ENCODE measurements at places on chromosomes 4 and X.

DNA sequence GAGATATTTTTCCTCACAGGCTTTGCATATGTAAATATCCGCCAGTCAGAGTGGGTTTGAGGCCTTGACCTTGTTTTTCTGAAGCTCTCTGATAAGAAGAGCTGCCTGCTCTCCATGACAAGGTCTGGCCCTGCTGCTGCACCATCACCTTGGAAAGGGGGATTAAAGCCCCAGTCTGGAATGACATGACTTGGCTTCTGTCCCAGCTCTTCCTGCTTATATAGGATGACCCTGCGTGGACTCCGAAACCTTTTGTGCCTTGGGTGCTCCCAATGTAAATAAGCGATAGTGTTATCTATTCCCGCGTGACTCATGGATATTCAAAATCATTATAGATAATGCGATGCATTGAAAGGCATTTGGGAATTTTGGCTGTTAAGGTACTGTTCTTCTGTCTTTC lies 139.3 kb downstream of the BMPR1B start:
- no peak for DNase-seq

DNA sequence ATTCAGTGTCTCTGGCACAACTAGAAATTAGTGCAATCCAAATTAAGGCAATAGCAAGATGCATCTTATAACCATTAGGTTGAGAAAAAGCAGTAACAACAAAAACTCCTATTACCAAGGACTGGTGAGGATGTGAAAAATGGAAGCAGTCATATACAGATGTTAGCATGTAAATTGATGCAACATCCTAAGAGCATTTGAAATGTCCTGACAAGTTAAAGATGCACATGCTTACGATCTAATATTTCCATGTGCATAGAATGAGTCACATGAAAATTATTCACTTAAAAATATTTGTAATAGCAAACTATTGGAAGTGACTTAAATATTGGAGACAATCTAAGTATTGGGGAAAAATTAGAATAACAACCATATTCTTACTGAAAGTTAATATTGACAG lies 163.0 kb downstream of the FAM13A start:
- no peak for DNase-seq

DNA sequence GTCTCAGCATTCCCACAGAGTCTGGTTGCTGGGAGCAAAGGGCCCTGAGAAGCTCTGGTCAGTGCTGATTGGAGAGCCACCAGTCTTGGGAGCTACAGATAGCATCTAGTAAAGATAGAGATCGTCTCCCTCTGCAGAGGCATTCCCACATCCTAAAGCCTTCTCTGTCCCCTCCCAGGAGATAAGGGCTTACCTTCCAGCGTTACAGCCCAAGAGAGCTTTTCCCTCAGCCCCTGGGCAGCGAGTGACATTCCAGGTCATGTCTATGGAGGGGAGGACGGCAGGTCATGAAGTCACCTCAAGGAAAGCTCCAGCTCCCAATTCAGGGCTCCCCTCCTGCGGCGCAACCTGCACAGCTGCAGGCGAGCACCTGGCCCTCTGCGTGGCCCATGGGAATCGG lies 29.9 kb downstream of the CLDN34 start:
- DNase-seq = no peak

DNA sequence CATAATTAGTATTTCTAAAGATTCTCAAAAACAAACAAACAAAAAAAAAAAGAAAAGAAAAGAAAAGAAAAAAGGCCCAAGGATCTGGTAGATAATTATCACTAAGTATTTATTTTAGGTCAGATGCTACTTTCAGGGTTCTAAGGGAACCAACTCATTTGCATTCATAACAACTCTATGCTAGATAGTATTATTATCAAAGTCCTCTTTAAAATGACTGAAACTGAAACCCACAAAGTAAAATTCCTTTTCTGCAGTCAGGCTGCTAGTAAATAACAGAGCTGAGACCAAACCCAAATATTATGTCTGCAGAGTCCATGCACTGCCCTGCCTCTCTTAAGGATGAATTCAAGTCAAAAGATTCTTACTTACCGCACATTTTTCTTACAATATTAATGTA lies 38.3 kb upstream of the MAPK10 start:
- DNase-seq = no peak

DNA sequence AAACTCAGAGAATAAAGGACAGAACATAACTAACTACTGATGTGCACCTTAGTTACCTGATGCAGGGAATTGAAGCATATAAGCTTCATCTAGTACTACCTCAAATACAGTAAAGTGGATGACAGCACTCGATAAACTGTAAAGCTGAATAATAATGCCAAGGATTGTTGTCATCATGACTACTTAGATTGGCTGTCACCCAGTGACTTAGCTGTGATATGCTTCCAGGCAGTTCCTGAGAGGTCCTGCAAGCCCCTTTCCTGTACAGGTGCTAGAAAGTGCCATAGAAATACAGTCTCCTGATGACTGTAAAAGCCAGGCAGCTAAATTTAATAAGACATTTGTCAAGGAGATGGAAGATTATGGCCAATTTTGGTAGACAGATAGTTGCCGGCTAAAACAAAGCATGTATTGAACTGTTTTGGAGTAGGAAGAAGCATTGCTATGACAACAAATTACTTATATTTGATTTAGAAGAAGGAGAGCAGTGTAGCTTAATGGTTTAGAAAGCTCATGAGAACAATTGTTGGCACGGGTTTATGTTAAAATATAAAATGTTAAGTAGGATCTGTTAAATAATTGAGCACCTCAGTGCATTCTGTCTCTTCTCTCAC lies 29.7 kb downstream of the TMEM164 start:
- no peak for DNase-seq

GRCh38 chr4:147138171-147138570 lies 192.5 kb upstream of the TTC29 start:
- DNase-seq = no peak

- DNase-seq = no peak
Measured at GRCh38 chrX:7318241-7318640, 170.3 kb upstream of the PUDP start.

- DNase-seq = no peak
Measured at GRCh38 chrX:72062916-72063315, 68.8 kb downstream of the RTL5 start.

GRCh38 chrX:122475306-122475705 lies 708.8 kb upstream of the GRIA3 start:
- DNase-seq = no peak

- DNase-seq = no peak
Measured at GRCh38 chr4:148814030-148814429, 371.8 kb upstream of the NR3C2 start.

DNA sequence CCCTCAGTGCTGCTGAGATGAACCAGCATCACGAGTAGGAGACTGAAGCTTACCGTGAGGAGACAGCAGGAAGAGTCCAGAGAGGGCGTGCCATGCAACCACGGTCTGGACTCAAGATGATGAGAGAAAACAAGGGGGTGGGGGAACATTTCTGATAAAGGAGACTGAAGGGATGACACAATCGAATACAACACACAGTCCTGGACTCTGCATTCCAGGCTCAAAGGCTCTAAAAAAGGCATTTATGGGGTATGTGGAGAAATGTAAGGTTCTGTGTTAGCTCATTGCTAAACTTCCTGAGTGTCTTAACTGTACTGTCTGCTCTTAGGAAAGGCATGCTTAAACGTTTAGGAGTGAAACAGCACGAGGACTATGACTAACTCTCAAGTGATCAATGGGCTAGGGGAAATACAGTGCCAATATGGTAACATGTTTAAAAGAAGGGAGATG lies 20.6 kb upstream of the IRAK1 start:
- peak; percentile 80 for DNase-seq

DNA sequence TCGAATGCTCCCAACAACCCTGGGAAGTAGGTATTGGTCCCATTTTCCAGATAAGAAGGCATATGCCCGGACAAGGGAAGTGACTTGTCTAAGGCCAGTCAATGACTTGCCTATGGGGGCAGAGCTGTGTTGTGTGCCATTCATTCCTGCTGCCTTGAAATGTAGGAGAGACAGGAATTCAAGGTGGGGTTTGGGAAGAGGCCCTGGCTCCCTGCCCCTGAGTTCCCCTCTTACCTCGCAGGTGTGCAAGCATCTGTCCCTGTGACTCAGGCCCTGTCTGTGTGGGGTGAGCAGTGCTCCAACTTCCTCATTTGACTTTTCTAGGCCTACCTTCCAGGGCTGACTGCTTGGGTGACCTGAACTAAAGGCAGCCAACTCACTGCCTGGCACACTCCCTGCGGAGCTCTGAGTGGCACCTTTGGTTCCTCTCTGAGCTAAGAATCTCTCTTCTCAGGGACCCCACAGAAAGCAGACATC lies 5.1 kb downstream of the EFNB1 start:
- no peak for DNase-seq

GRCh38 chr4:68271851-68272357 lies 26.4 kb upstream of the TMPRSS11B start:
- peak; percentile 19 for DNase-seq

DNA sequence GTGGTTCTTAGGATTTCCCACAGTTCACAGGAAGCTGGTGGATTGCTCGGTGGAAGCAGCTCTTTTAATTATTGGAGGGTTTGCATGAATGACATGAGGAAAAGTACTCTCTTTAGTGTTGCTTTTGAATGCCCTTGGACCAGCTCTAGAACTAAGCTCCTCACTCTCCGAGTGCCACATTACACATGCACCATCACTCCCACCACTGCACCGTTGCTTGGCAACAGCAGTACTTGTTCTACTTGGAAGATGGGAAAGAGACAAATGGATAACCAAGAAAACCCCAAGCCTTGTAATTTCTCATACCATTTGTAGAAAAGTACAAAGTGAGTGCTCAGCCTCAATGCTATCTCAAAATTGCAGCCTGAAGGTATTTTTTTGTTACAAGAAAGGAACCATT lies 620.2 kb upstream of the BOD1L1 start:
- no peak for DNase-seq

DNA sequence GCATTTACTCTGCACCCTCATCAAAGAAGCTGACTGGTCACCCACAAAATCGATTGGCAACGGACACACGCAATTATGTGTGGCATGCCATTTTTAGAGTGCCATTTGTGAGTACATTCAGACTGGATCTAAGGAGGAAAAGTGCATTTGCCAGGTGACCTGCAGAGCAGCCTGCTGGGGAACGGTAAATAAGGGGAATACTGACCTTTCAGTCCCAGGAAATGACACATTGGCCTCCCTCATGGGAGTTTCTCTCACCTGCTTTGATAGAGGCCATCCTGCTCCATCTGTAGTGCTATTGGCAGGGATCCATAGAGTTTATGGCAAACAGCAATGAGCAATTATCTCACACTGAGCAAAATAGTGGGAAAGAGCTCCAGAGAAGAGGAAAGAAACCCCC lies 127.8 kb downstream of the DDX53 start:
- no peak for DNase-seq

DNA sequence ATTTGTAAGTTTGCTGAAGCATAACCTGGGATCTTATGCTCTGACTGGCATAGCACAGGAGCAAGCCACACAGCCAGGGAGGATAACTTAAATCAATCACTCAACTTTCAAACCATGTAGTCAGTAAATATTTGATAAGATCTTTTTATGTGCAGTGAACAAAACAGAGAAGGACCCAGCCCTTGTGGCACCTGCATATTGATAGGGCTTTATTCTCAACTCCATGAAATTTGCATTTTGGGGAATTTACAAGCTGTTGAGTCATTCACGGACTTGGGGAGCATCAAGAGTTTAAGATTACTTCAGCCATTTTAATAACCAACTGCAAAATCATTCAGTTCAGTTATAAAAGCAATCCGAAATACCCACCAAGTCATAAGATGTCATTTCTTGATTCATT lies 122.6 kb downstream of the COMMD8 start:
- DNase-seq = no peak

GRCh38 chr4:184514121-184514988 lies 40.0 kb upstream of the IRF2 start:
- peak; percentile 67 for DNase-seq

GRCh38 chr4:65983061-65983460 lies 312.8 kb upstream of the EPHA5 start:
- DNase-seq = no peak

DNA sequence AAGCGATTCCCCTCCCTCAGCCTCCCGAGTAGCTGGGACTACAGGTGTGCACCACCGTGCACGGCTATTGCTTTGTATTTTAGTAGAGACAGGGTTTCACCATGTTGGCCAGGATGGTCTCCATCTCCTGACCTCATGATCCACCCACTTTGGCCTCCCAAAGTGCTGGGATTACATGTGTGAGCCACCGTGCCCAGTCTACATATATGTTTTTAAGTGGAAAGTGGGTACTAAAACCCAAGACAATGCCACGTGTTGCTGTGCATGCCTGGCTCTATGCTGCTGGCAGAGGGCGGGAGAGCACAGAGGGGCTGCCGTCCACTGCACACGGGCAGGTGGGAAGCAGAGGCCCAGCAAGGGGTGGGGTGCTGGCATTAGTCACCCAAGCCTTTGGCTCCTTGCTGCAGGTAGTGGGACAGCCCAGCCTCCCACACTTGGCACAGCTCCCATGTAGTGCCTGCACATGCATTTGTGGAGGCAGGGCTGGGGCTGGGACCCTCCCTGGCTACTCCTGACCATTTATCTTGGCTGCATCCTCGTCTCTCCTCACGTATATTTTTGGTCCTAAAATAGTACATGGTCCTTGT lies 3.5 kb downstream of the EMD start:
- DNase-seq = no peak

DNA sequence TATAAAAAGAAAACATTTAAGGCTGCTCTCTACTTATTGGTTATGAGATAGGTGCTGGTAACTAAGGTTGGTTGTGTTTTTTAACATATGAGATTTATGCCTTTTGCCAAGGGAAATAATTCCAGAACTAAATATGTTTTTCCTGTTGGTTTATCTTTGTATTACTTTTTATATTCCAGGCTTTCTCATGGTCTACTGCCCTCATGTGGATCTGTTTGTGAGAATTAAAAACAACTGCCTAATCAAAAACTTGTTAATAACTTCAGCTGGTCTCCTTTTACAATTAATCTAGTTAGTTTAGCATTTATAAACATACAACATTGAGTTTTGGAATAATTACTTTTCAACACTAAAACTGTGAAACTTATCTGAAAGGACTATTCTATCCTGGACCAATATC lies 1208.3 kb downstream of the ADGRL3 start:
- DNase-seq = no peak

- DNase-seq = no peak
Measured at GRCh38 chr4:2809610-2810180, 16.8 kb downstream of the SH3BP2 start.

- no peak for DNase-seq
Measured at GRCh38 chr4:184282251-184282713, 64.6 kb upstream of the ENPP6 start.

DNA sequence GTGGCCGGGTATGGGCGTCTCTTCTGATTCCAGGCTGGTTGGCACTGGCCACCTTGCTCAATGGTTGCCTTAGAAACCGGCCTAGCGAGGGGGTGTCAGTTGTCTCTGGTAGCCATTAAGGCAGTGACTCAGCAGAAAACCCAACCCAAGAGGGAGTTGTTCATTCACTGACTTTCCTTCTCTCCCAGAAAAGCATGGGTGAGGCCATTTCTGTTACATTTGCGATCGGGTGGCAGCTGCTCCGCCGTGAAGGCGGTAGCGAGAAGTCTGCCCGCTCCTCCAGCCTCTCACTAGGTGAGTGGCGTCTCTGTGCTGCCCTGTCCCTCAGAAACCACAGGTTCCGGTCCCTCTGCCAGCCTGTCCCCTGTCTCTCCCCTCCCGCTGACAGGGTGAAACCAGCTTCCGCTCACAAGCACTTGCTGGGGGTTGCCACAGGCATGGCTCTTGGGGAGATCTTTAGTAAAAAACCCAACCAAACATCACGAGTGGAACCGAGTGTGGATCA lies 17.4 kb downstream of the IRAK1 start:
- DNase-seq = peak; percentile 76

- no peak for DNase-seq
Measured at GRCh38 chr4:110364911-110365520, 110.9 kb upstream of the ENPEP start.

GRCh38 chrX:116232833-116233232 lies 62.3 kb downstream of the AGTR2 start:
- DNase-seq = no peak

All from GM04504 (cell line).